ENCODE measurements at places on chromosomes 5 and 9.

- no peak for DNase-seq
These were observed 101.2 kb downstream of the ADAMTS2 start for GRCh38 chr5:179244044-179244443.

DNA sequence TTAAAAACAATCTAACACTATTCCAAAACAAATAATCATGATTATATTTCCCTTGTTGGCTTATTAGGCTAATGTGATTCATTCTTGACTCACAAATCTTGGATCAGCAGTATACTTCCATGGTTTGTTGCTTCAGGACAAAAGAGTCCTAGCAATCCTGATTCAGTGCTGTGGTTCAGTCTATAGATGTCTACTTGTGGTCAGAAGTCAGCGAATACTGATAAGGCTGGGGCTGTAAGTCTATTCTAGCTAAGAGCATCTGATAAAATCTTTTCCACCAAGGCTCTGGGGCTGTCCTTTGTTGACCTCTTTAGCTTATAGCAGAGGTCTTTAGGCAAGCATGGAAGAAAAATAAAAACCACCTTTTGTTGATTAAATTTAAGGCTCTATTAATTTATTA, 4.4 kb upstream of the SMIM3 start:
- no peak for DNase-seq

GRCh38 chr5:95241635-95242034, 43.3 kb downstream of the MCTP1 start:
- no peak for DNase-seq

- DNase-seq = no peak
These were observed 176.7 kb upstream of the TBC1D2 start for GRCh38 chr9:98432134-98432533.

- DNase-seq = no peak
These were observed 51.6 kb downstream of the AHRR start for GRCh38 chr5:372996-373709.

DNA sequence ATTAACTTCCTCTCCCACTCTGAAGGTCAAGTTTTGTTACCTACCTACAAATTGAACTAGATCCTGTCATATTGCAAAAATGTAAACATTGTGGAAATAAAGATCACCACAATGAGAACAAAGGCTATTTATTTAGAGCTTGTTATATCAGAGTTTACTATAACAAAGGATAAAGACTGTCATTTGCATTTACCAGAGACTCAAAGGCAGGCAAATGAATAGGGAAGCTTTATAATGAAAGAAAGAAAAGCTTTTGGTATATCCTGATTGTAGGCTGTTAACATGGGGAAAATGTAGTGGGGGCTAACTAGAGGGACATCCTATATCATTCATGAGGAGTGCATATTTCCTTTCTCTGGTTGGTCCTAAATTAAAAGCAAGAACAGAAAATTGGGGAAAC, 403.5 kb upstream of the TYRP1 start:
- DNase-seq = no peak

DNA sequence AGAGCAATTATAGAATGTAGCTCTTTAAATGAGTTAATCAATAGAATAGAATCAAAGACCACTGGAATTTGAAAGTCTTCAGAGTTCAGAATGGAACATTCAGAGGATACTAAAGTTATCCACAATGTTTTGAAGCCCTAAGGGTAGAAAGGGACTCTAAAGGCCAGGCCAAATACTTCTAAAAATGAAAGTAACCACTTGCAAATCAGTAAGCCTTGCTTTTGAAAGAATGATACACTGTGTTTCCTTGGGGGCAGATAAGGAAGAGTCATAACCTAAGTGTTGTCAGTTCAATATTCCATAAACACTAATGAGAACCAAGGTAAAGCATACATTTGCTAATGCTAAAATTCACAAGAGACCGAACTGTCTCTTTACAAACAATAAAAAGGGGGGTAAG, 813.5 kb downstream of the PTPRD start:
- DNase-seq = no peak

- no peak for DNase-seq
These were observed 84.3 kb downstream of the DNAH5 start for GRCh38 chr5:13860146-13860545.

GRCh38 chr5:75756211-75756610, 39.0 kb upstream of the POC5 start:
- DNase-seq = no peak

DNA sequence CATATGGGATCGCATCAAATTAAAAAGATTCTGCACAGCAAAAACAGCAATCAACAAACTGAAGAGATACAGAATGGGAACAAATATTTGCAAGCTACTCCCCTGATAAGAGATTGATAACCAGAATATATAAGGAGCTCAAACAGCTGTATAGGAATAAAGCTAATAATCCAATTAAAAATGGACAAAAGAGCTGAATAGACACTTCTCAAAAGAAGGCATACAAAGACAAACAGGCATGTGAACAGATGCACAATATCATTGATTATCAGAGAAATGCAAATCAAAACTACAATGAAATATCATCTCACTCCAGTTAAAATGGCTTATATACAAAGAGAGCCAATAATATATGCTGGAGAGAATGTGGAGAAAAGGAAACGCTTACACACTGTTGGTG, 110.6 kb downstream of the PLCXD3 start:
- DNase-seq = no peak

GRCh38 chr9:75131700-75132099, 43.4 kb downstream of the OSTF1 start:
- no peak for DNase-seq

DNA sequence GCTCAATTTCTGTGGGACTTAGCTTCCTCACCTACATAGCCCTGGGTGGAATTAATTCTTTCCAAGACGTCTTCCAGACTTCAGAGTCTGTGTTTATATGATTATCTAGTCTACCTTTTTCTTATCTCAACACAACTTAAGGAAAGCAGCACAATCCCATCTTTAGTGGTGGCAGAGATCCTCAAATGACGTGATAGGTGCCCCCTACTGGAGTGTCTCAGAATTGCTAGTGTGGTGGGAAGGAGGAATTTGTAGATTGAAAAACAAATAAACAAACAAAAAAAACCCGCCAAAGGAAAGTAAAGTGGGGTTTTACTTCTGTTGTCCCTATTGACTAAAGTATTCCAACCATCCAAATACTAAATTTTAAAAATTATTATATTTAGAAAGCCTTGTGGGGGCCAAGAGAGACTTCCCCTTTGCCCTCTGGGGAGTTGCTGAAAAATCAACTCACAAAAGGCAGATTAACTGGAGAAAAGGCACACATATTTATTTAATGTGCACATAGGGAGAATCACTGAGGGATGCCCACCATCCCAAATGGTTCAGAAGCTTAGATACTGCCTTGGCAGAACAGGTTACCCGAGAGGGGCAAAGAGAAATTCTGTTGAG, 283.3 kb downstream of the TMEM167A start:
- peak; percentile 46 for DNase-seq

GRCh38 chr5:72195581-72195980, 88.3 kb downstream of the MAP1B start:
- no peak for DNase-seq

DNA sequence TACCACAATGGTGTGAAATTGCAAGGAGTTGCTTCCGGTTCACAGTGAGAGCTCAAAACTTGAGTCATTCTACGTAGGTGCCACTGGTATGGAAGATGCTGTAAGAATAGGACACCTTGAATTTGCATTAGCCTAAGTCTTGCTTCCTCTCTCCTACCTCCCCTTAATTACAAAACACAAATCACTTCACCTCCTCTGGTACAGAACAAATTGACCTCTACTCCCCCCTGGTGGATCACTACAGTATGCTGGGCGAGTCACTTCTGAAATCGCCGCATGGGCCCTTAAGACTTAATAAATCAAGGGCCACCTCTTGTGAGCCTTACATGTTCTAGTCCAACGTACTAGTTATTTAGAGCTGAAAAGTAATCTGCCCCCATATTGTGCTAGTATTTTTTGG, 145.3 kb upstream of the SMARCA2 start:
- DNase-seq = peak; percentile 32

All from CD4-positive, alpha-beta T cell treated with Interleukin-17A for 1 hour (primary cell).